ENCODE measurements at places on chromosomes 2 and 18.

GRCh38 chr18:29096079-29096770 lies 919.3 kb upstream of the CDH2 start:
- no peak for DNase-seq

- DNase-seq: peak; percentile 100
Observed at GRCh38 chr2:237223201-237223861, 137.6 kb downstream of the COPS8 start.

DNA sequence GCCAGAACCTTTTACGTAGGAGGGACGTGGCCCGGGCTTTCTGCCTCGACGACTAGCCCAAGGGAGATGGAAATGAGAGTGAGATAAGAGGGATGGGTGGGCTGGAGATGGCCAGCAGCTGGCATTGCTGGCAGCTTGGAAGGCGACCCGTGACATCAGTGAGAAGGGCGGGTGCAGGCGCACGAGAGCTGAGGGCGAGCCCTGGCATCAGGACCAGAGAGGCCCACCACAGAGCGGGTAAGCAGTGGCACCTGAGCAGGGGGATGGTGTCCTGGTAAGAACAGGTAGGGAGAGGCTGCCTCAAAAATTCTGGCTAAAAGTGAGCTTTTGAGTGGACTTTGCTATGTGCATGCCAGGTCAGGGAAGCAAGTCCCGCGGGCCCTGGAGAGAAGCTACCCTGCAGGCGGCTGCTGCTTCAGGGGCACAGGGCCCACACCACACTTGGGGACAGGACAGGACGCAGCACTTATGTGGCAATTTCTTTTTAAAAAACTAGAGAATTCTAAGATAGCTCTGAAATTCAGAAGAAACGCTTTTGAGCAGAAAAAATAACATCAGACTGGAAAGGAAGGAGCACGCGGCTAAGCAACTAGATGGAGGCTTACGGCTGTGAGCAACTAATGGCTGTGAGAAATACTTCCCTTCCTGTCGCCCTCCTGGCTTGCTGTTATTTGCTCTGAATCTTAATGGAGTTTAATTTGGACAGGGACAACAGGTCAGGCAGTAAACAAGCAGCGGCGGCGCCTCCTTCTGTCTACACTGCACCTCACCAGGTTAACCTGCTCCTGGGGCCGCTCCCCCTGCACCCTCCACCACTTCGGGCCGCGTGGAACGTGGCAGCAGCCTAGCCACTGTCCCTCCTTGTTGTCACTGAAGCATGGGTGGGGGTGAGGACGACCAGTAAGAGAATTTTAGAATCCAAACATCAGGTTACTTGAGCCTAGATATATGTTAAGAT lies 20.5 kb downstream of the THAP4 start:
- no peak for DNase-seq

- DNase-seq: peak; percentile 47
Observed at GRCh38 chr18:7727361-7728076, 160.4 kb downstream of the PTPRM start.

DNA sequence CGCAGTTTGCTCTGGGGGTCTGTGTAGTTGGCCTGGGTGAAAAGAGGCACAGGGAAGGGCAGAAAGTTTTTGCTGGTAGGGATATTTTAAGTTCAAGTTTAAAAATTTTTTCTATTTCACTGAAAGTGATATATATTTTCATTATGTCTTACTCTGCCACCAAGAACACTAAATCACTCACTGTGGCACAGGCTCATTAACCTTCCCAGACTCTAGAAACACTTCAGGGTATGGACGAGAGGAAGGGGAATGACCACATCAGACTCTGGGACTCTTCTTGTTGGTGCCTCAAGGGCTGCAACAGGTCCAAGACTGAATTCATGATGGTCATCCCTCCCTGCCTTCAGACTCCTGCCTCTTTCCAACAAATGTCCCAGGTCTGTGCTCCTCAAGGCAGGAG lies 29.0 kb downstream of the INO80C start:
- DNase-seq: no peak

- no peak for DNase-seq
Observed at GRCh38 chr2:46170611-46171350, 126.4 kb upstream of the EPAS1 start.

- peak; percentile 15 for DNase-seq
Observed at GRCh38 chr2:202251494-202251893, 13.1 kb upstream of the SUMO1 start.

DNA sequence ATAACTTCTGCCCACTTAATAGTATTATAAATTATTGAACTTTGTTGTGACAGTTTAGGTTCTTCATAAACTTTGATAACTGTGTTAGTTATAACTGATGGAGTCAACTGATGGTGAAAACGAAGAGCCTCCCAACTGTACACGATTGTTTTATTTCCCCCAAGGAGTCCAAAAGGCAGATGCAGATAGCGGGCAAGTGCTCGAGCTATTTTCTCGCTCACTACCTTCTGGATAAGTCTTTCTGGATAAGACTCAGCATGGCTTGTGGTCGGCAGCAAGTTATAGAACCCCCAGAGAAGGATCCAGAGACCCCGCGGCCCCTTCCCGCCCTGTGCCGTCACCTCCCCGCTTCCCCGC lies 517 bp downstream of the GCFC2 start:
- peak; percentile 45 for DNase-seq

- no peak for DNase-seq
Observed at GRCh38 chr18:57621246-57621604, 411 bp downstream of the NARS1 start.

GRCh38 chr18:12828116-12829051 lies 55.7 kb downstream of the PTPN2 start:
- DNase-seq: no peak

DNA sequence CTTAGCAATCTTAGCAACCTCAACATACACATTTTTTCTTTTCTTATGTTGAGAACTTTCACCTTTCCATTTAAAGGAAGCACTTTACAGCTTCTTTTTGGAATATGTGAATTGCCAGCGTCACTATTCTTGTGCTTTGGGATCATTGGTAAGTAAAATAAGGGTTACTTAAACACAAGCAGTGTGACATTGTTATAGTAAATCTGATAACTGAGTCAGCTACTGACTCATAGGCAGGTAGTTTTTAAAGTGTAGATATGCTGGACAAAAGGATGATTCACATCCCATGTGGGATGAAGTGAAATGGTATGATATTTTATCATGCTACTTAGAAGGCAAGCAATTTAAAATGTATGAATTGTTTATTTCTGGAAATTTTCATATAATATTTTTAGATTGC lies 637.2 kb downstream of the DCDC2C start:
- no peak for DNase-seq

GRCh38 chr2:197158591-197159550 lies 151.7 kb downstream of the ANKRD44 start:
- DNase-seq: no peak

DNA sequence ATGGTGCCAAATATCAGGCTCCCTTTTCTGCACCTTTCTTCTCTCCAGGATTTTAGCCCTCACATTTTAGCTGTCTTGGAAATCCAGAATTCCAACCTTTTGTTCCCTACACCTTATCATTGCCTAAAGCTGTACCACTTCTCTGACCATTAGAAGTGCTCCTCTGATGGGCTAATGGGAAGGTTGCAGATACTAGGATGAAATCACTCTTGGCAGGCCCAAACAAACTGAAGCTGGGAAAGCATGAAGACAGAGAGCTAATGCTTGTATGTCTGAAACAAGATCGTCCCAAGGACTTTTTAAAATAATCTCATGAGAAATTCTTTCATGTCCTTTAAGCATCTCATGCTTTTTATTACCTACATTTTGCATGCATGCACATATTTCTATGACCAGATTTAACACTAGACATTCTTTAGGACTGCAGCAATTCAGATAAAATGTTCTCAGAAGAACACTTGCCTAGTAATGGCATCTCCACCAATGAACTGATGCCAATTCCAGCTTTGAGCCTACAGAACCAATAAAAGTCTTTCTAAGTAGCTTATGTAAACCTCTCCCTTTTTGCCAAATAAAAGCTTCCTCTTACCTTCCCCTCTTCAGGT lies 98.4 kb upstream of the OSR1 start:
- no peak for DNase-seq

DNA sequence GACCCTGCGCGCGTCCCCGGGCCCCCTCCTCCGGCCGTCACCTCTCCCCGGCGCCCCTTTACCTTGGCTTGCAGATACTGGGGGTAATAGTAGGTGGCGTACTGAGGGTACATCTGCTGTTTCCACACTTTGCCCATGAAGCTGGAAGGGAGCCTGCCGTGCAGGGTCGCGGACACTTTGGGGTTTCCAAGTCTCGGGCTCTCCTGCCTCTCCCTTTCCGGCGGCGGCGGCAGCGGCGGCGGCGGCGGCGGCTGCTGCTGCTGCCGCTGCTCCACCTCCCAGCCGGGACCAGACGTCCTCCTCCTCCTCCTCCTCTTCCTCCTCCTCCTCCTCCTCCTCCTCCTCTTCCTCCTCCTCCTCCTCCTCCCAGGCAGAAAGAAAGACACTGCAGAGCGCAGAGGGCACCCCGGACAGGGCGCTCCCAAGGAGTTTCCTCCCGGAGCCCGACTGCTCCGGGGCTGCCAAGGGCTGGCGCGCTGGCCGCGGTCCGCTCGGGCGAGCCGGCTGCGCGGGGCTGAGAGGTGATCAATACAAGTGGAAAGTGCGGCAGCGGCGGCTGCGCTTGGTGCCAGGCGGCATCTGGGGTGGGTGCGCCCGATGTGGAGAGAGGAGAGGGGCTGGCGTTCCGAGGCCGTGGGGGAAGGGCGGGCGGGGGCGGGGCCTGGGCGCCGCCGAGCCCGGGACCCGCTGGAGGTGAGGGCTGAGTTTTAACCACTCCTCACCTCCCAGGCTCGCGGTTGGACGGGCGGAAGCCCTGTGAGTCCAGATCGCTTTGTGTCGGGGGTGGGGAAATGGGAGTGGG lies at the start of gene RBMS1:
TSS of gene RBMS1 (minus strand) at position 581 of the 802 bp plus-strand sequence. CDS start at position 137, 444 bp downstream.
- peak; percentile 69 for DNase-seq

GRCh38 chr18:7786569-7786968 lies 219.5 kb downstream of the PTPRM start:
- no peak for DNase-seq

GRCh38 chr2:235958221-235958930 lies 209.8 kb downstream of the GBX2 start:
- DNase-seq: no peak

DNA sequence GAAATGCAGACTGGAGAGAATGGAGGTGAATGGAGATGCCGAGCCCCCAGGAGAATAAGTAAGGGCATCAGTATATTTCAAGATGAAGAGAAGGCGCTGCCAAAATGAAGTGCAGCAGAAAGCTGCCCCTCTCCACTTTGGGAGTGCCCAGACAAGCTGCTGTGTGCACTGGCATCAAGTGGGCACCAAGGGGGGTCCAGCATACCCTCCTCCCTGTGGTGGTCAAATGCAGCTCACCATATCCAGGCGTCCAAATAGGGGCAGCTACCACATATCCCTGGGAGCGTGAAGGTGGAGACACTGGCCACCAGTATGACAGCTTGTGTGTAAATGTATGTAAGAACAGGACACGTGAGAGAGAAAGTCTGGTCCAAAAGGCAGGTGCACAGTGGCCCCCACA lies 236.6 kb downstream of the KLHL29 start:
- no peak for DNase-seq

DNA sequence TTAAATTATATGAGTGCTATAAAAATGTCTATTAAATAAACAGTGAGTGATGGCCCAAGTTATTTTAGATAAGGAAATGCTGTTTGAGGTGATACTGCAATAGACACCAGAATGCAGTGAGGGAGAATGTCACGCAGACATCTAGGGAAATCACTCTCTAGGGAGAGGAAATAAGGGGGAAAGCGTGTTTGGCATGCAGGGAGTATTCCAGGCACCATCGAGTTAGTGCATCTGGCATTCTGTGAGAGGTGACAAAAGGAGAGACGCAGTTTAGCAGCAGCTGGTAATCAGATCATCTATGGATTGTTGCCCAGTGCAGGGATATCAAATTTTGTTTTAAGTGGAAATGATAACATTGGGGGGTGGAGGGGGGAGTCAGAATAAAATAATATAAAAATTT lies 175.4 kb upstream of the NETO1 start:
- no peak for DNase-seq

DNA sequence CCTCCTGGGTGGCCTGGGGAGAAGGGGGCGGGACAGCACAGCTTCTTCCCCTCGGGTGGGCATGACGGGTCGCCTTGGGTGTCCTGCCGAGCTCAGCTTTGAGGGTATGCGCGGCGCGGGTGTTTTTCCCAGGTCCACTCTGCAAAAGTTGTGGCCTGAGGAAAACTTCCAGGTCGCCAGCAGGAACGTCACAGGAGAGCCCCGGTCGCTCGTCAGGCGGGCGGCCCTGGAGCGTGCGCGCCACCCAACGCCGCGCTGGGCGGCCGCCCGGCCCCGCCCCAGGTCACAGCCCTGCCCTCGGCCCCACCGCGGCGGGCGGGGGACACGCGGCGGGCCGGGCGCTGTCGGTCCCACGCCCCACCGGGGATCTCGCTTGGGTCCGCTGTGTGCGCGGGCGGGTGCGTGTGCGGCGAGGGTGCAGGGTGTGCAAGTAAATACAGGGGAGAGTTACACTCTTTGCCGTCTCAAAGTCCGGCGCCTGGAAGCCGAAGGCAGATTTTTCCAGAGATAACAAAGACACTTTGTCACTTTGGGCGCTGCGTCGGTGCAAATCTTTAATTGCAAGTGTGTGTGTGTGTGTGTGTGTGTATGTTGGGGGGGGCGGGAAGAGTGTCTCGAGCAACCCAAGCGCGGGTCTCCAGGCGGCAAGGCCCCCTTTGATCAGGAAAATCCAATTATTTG lies 616 bp upstream of the SP5 start:
- no peak for DNase-seq

GRCh38 chr2:96764253-96764637 lies 3.5 kb downstream of the CNNM4 start:
- peak; percentile 23 for DNase-seq

- DNase-seq: peak; percentile 16
Observed at GRCh38 chr2:237967463-237967951, 693 bp downstream of the UBE2F start.

- DNase-seq: no peak
Observed at GRCh38 chr2:237092506-237092905, 6.8 kb downstream of the COPS8 start.

DNA sequence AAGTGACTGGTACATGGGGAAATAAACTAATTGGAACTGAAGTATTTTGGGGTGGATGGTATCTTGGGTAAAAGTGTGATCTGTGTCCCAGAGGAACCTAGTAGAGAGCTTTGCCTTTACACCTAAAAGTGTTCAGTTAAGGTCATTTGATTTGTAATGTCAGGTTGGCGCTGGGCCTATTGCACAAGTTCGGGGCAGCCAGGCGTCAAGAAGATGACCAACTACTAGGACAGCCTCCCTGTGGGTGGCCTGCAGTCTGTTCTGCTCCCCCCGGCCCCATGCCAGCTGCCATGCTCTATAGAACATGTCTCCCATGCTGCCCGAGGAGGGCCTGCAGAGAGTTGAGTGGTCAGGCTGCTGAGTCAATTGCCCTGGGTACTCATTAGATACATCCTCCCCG lies 10.1 kb downstream of the RRM2 start:
- DNase-seq: no peak
